Activated CD8-positive, alpha-beta memory T cell treated with anti-CD3 and anti-CD28 coated beads, Interleukin-2, amount 10 ng/mL, durations not matched to agents 7 days and 5 days (primary cell): ENCODE measurements at places on chromosomes 1 and 21.

DNA sequence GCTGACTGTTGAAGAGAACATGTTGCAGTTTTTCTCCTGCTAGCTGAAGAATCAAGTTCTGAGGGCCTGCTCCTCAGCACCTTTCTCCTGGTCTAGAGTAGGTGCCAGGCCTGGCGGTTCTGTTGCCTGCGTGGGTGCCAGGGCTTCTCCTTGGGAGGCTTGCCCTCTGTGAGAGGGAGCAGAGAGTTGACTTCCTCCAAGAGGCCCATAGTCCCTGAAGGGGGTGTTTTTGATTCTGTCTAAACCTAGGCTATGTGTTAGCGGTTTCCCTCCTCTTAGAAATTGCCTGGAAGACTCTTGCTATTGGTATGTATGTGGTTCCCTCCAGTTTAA, 312 bp upstream of the APOBEC4 start:
- H3K4me3 ChIP-seq, result no peak overlapping the region
- H3K27ac ChIP-seq, result no peak overlapping the region
- H3K27me3 ChIP-seq, result no peaks in the 10 kb centered on the region
- H3K36me3 ChIP-seq, result no peaks in the 10 kb centered on the region
- no peak for DNase-seq
- H3K4me1 ChIP-seq, result peaks cover 37% of the 10 kb centered on the region

GRCh38 chr1:231428377-231428776, 6.3 kb upstream of the EGLN1 start:
- peaks cover 6% of the 10 kb centered on the region for H3K4me1 ChIP-seq
- H3K27me3 ChIP-seq, result peaks cover 28% of the 10 kb centered on the region
- no peak overlapping the region for H3K27ac ChIP-seq

DNA sequence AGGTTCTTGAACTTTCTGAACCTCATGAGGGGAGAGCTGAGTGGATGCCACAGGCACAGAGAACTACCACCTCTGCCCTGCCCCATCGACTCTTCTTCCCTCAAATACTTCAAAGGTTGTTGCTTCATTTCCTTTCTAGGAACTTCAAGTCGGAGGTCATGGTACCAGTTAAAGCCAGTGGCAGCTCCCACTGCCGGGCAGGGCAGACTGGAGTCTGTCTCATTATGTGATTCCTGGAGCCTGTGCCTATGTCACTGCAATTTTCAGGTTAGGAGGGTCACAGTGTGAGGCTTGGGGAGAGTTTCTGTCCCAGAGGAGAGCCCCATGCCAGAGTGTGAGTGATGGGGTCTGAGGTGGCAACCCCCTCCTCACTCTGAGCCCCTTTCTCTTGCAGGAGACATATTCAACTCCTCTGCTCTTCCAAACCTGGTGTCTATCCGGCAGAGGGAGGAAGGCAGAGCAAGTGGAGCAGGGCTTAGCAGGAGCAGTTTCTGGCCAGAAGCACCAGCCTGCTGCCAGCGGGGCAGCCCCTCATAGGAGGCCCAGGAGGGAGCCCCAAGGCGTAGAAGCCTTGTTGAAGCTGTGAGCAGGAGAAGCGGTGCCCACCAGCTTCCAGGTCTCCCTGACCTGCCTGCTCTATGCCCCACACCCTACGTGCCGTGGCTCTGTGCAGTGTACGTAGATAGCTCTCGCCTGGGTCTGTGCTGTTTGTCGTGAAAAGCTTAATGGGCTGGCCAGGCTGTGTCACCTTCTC, 29.3 kb downstream of the CAMK1G start:
- DNase-seq, result no peak
- no peak overlapping the region for H3K27ac ChIP-seq
- H3K27me3 ChIP-seq, result peaks cover 11% of the 10 kb centered on the region
- H3K36me3 ChIP-seq, result no peaks in the 10 kb centered on the region
- peaks cover 12% of the 10 kb centered on the region for H3K4me1 ChIP-seq

DNA sequence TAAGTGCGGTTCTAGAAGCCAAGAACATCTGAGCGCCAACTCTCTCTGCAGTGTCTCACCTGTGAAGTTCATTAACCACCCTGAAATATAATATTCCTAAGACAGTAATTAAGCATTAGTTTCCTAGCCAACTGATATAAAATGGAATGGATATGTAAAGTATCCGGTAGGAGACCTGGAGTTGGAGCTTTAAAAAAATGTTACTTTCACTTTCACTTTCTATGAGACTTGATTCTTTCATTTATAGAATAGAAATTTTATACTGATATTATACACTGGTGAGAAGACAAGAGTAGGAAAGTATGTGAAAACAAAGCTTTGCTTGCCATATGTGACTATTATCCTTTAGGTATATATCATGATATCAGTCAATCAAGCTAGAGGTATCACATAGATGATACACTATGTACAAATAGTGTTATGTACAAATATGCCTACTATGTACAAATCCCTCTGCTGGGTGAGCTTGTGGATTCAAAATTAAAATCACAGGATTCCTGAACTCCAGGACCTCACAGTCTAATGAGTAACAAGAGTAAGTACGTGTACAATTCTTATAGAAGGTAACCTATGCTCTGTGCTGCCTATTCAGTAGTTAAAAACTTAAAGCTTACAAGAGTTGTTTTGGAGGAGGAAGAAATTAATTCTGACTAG, 934.2 kb downstream of the TTLL7 start:
- no peak overlapping the region for H3K4me3 ChIP-seq
- no peaks in the 10 kb centered on the region for H3K36me3 ChIP-seq
- H3K4me1 ChIP-seq, result no peaks in the 10 kb centered on the region
- H3K27ac ChIP-seq, result no peak overlapping the region
- H3K27me3 ChIP-seq, result no peaks in the 10 kb centered on the region
- DNase-seq, result no peak

- DNase-seq, result peak; percentile 76
- no peak overlapping the region for H3K27ac ChIP-seq
- no peak overlapping the region for H3K4me3 ChIP-seq
- peaks cover 22% of the 10 kb centered on the region for H3K36me3 ChIP-seq
- H3K4me1 ChIP-seq, result peaks cover 44% of the 10 kb centered on the region
These were observed 1.1 kb upstream of the CACYBP start for GRCh38 chr1:174998569-174999215.

- no peaks in the 10 kb centered on the region for H3K27me3 ChIP-seq
- no peak for DNase-seq
- H3K4me3 ChIP-seq, result no peak overlapping the region
- peaks cover 9% of the 10 kb centered on the region for H3K4me1 ChIP-seq
These were observed 35.3 kb upstream of the PAXBP1 start for GRCh38 chr21:32806810-32807386.

- peak overlapping the region; percentile 86 for H3K27ac ChIP-seq
- DNase-seq, result peak; percentile 56
- no peaks in the 10 kb centered on the region for H3K36me3 ChIP-seq
- peaks cover 30% of the 10 kb centered on the region for H3K4me1 ChIP-seq
These were observed 324.5 kb downstream of the NPHP4 start for GRCh38 chr1:5667513-5668325.

DNA sequence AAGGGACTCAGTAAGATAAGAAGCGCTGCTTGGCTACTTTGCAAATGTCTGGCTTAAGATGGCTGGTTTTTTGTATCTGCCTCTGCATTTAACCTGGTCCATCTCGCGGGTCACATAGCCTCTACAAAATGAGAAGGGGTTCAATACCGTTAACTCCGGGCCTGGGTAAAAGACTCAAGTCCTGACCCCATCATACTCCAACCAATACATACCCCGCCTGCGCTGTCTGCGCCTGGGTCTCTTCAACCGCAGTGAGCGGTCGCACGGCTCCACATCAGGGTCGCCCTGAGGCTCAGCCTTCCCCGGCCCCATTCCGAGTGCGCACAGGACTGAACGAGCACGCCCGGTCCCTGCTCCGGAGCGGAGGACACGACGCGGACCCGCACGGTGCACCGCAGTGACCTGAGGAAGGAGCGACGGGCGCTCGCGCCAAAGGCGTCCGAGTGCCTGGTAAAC, 558 bp upstream of the PGD start:
- no peak for DNase-seq
- peak overlapping the region; percentile 84 for H3K4me3 ChIP-seq
- H3K4me1 ChIP-seq, result peaks cover 28% of the 10 kb centered on the region

GRCh38 chr21:44353191-44353970, at the start of gene TRPM2:
TRPM2 (plus strand) TSS chr21:44353621; CDS start chr21:44353701, 80 bp downstream.
- peaks cover 53% of the 10 kb centered on the region for H3K4me1 ChIP-seq
- peaks cover 32% of the 10 kb centered on the region for H3K36me3 ChIP-seq
- peak within 1 kb of the TSS; percentile 87 for H3K27ac ChIP-seq
- DNase-seq, result peak; percentile 77

DNA sequence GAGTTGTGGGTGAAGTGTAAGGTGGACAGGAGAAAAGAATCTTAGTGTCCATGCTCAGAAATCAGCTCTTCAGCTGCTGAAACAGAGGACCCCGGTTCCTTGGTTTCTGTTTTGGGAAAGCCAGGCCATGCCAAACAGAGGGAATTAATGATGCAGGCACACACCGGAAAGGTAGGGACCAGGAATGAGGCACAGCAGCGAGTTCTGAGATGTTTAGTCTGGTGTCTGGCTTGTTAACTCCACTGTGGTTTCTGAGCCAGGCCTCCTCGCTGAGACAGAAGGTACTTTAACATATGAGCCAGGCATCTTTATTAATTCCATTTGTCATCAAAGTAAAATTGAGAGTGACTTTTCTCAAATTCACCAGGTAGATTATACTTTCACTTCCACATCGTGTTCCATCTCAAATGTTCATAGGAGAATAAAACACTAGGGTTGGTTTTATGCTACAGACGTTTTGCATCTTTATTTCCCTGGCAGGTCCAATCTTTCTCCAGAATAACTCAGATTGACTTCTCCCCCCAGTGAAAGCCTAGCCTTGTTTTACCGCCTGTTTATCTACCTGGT, 23.5 kb downstream of the LRRC8D start:
- H3K27ac ChIP-seq, result peak overlapping the region; percentile 91
- H3K36me3 ChIP-seq, result peaks cover 13% of the 10 kb centered on the region
- DNase-seq, result peak; percentile 47
- H3K4me1 ChIP-seq, result peaks cover 61% of the 10 kb centered on the region
- no peaks in the 10 kb centered on the region for H3K27me3 ChIP-seq
- peak overlapping the region; percentile 94 for H3K4me3 ChIP-seq

DNA sequence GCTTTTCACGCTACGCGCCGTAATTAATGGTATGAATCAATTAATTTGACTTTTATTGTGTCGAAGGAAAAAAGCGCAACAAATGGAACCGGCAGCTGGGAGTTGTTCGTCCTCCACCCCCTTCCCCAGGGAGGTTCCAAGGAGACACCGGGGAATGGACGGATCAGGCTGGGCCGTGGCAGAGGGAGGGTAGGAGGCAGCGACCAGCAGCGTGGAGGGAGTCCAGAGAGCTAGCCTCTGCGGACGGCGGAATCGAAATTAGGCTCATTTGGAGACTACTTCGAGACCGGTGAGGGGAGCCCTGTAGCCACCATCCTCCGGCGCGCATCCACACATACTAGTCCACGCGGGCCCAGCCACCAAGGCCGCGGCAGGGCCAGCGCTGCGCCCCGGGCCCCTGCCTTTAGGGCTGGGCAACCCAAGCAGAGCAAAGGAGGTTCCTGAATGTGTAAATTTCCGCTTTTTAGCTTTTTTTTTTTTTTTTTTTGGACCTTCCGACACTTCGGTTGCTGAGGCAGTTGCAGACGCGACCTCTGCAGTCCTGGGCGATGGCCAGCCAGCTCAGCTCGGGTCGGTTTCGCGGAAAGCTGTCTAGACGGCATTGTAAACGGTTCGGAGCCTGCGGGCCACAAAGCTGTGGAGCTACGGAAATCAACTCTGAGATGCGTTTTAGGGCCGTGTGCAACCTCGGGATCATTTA, 2.2 kb upstream of the FOXD3 start:
- H3K4me1 ChIP-seq, result peaks cover 32% of the 10 kb centered on the region
- peak overlapping the region; percentile 68 for H3K27ac ChIP-seq
- DNase-seq, result no peak
- H3K4me3 ChIP-seq, result no peak overlapping the region
- peaks cover 6% of the 10 kb centered on the region for H3K36me3 ChIP-seq
- peaks cover 70% of the 10 kb centered on the region for H3K27me3 ChIP-seq

- no peaks in the 10 kb centered on the region for H3K27me3 ChIP-seq
- H3K36me3 ChIP-seq, result peaks cover 48% of the 10 kb centered on the region
- H3K4me3 ChIP-seq, result no peak overlapping the region
- no peak for DNase-seq
- H3K27ac ChIP-seq, result no peak overlapping the region
These were observed 35.0 kb downstream of the MYSM1 start for GRCh38 chr1:58664881-58665280.

GRCh38 chr1:112673592-112674439, 643 bp upstream of the MOV10 start:
- H3K27ac ChIP-seq, result peak overlapping the region; percentile 97
- H3K27me3 ChIP-seq, result no peaks in the 10 kb centered on the region
- peaks cover 50% of the 10 kb centered on the region for H3K4me1 ChIP-seq

- H3K27me3 ChIP-seq, result peaks cover 6% of the 10 kb centered on the region
- no peak overlapping the region for H3K4me3 ChIP-seq
- H3K4me1 ChIP-seq, result no peaks in the 10 kb centered on the region
- no peak overlapping the region for H3K27ac ChIP-seq
- peaks cover 11% of the 10 kb centered on the region for H3K36me3 ChIP-seq
These were observed 70.4 kb upstream of the TTLL7 start for GRCh38 chr1:84069236-84069845.
